ENCODE measurements at places on chromosomes 3 and 15.

DNA sequence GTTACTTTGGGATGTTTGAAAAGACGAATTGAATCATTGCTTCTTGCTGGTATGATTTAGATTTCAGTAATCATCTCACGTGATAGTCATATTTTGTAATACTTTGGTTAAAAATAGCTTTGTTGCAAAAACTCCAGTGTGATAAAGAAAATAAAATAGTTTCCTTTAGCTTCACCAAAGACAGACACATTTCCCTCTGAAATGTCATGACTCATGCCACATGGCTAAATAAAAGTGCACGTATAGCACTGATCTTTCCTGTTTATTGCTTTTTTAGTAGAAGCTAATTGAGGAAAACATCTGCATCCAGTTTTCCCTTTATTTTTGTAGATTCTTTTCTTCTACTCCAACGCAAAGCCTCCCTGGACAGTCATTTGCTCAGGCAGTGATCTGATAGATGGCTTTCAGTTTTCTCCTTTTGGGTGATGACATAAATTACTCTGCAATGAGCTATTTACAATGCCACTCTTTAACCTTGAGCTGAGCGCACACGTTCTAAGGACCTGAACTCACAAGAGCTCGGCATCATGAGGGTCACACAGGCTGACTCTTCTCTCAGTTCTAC is 84.9 kb downstream of the ARNT2 start:
- DNase-seq: no peak

DNA sequence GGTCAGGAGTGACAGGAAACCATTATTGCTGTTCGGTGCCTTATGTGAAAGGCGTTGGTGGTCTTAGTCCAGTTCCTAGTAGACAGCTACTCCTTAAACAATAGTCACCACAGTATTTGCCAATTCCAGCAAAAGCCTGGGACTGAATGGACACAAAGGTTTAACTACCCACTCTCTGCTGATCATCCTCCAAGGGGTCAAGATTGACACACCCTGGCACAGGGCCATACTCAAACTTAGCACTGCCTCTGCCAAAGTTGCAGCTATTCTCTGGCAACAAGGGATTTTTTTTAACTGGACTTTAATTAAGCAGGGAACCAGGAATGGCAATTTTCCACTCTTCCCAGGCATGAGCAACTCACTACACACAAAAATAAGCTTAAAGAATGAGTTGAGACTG is 193.9 kb downstream of the NLGN1 start:
- no peak for DNase-seq

DNA sequence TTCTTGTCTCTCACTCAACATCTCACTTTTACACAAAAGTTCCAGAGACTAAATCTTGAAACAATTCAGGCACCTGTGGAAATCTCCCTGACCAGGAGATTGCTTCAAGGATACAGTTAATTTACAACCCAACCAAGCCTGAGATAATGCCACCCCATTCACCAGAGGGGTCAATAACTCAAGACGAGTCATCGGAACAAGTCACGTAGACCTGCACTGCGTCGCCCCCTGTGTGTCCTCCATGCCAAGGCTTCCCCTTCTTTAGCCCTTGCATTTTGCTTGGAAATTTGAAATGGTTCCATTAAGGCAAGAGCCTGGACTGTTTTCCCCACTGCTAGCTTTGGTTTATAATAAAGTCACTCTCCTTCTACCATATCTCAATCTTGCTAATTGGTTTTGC is 129.0 kb upstream of the NEO1 start:
- no peak for DNase-seq

- no peak for DNase-seq
Measured at GRCh38 chr3:27653803-27654558, 68.1 kb downstream of the EOMES start.

- no peak for DNase-seq
Measured at GRCh38 chr3:28994161-28994905, 286.5 kb upstream of the RBMS3 start.

Data from NCI-H1048 (cell line).